NCI-H1105 (cell line): ENCODE measurements at places on chromosomes 6 and 20.

- DNase-seq, result no peak
Measured at GRCh38 chr6:95614094-95614493, 36.8 kb downstream of the MANEA start.

DNA sequence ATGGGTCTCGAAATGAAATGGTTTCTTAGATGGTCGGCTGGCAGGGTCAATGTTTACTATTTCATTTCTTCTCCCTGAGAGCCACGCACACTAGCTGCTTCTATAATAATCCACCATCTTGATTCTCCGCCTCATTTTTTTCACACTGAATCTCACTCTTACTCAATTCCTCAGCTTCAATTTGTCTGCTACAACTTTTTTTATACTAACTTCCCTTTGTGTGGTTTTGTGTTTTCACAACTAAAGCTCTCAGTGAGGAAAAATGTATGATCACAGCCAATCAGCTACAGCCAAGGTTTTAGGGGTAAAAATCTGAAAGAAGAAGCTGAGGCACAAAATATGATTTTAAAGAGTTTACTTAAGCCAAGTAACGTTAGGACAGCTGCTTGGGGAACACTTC, 1309.4 kb downstream of the EPHA7 start:
- DNase-seq, result no peak

DNA sequence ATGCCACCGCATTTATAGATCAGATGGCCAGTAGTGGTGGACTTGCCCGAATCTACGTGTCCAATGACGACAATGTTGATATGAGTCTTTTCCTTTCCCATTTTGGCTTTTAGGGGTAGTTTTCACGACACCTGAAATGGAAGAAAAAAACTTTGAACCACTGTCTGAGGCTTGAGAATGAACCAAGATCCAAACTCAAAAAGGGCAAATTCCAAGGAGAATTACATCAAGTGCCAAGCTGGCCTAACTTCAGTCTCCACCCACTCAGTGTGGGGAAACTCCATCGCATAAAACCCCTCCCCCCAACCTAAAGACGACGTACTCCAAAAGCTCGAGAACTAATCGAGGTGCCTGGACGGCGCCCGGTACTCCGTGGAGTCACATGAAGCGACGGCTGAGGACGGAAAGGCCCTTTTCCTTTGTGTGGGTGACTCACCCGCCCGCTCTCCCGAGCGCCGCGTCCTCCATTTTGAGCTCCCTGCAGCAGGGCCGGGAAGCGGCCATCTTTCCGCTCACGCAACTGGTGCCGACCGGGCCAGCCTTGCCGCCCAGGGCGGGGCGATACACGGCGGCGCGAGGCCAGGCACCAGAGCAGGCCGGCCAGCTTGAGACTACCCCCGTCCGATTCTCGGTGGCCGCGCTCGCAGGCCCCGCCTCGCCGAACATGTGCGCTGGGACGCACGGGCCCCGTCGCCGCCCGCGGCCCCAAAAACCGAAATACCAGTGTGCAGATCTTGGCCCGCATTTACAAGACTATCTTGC, 725 bp downstream of the EEF1A1 start:
- DNase-seq, result peak; percentile 38

DNA sequence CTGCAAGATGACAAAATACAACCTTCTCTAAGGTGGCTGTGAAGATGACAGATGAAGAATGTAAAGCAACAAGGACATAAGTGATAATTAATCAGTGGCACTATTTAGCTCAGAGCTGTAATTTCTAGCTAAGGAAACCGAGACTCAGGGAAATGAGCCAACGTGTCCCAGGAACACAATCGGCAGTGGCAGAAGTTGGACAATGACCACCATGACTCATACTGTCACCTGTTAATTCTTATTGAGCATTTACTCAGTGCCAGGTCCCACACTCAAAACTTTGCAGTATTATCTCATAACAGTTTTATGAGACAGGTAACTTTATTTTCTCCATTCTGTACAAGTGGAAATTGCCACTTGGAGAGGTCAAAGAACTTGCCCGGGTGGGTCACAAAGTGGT, 55.8 kb downstream of the LAMA4 start:
- DNase-seq, result no peak

DNA sequence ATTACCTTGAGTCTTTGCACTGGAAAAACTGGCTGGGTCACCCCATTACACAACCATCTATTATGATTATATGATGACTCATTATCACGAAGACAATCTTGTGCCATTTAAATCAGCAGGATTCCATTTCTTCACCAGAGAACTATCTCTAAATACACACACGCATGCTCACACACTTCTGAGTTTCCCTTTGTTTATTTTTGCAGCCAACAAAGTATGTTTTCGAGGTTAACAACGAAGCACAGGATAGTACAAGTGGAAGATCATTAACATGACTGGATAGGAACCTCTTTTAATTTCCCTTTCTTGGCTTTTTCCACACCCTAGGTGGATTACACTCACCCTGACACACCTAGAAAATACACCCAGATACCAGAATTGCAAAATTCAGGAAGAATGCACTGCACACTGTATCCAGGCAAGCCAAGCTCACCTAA, 18.9 kb downstream of the PERP start:
- DNase-seq, result peak; percentile 63

DNA sequence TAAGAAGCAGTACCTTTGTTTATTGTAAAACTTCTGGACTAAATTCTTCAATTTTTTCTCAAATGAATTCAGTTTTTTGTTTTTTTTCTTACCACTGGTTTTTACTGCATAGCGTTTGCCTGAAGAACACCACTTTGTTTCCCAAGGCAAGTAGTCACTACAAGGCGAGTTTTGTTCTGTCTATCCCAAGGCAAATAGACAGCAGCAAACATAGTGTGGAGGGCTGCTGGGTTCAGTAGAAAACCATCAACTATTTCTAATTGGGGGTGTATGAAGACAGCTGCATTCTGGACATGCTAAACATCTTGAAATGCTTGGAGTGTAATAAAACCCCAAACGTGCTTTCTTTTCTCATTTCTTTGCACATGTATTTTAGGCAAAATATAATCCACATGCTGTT, 197.4 kb downstream of the ESR1 start:
- DNase-seq, result no peak

DNA sequence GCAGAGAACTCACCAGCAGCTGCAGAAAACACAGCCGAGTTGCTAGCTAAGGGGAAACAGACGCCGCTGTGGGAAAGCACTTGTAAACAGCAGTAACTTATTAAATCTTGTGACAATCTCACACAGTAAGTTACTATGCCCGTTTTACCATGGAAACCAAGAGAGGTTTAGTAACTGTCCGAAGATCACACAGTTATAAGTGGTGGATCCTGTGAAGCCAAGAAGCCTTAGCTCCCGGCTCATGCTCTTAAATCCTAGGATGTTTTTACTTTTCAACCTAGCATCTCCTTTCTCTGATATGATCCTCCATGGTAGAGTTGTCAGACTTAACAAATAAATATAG, 1.5 kb upstream of the SULF2 start:
- DNase-seq, result no peak

DNA sequence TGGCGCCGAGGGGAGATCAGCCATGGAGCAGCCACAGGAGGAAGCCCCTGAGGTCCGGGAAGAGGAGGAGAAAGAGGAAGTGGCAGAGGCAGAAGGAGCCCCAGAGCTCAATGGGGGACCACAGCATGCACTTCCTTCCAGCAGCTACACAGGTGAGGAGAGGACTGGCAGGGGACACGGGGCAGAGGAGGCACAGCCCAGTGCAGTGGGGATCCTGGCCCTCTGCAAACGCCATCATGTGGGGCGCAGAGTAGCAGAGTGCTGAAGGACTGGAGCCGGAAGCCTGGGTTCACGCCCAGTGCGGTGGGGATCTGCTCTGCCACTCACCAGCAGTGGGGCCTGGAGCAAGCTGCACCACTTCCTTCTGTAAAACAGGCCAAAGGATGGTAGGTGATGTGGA, 41.1 kb upstream of the FANCE start:
- DNase-seq, result no peak

- no peak for DNase-seq
Measured at GRCh38 chr6:72977114-72977513, 248.2 kb downstream of the KHDC1L start.

DNA sequence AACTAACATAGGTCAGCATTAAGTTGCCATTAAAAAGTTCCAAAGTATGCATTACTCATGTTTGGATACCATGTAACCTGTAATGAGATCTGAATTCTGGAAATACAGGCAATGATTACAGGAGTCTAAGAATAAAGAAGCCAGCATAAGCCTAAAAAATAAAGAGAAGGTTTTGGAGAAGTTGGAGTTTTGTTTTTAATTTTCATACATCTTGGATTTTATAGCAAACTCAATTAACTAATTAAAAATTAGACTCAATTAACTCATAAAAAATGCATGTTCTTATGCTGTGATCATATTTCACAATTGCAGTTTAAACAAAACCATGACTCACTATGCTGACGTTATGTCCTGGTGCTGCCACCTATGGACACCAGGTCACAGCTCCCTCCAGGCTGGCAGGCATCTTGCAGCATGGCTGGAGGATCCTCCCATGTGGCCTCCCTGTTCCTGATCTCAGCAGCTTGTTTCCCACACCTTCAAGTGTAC, 648.8 kb upstream of the AGPAT4 start:
- peak; percentile 52 for DNase-seq

- DNase-seq, result no peak
Measured at GRCh38 chr6:125136378-125136777, 17.2 kb upstream of the TPD52L1 start.

GRCh38 chr6:37480118-37480736, 19.5 kb downstream of the CCDC167 start:
- DNase-seq, result no peak

DNA sequence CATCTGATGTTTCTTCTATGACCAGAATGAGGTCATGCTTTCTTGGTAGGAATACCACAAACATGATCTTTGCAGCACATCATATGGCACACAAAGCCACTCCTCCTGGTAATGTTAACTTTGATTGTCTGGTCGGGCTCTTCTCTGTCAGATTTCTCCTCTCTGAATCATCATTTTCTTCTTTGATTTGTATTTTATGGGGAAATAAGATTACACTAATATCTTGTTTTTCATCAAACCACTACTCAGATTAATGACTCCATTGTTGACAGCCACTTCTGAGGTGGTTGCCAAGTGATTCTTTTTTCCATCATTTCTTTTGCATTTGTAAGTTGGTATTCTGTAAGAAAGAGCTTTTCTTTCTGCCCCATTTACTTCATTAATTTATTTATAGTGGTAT, 29.5 kb downstream of the TRMT11 start:
- DNase-seq, result no peak

DNA sequence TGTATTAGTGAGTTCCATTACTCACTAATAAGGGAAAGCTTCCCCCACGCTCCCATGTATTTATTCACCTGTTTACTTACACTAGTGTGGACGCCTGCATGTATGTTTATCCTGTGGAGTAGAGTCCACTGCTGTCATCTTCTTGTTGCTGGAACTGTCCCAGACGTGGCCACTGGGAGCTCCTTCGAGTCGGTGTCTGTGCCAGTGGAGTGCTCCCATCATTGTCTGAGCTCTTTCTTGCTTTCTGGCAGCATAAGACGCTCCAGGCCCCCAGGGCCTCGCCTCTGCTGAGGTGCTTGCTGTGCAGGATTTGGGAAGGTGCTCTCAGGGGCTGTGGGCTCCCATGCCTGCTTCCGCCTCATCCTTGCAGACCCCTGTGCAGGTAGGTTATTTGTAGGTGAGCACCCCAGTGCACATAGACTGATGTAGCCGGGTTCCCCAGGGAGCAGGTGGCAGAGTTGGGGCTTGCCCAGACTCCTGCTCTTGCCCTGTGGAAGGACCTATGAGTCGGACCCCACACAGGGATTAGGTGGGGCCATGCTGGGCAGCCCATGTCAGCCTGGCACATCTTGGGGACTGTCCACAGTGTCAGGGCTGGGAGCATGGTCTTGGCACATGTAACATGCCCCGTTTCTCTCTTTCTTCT, 16.6 kb downstream of the PHACTR3 start:
- DNase-seq, result no peak

DNA sequence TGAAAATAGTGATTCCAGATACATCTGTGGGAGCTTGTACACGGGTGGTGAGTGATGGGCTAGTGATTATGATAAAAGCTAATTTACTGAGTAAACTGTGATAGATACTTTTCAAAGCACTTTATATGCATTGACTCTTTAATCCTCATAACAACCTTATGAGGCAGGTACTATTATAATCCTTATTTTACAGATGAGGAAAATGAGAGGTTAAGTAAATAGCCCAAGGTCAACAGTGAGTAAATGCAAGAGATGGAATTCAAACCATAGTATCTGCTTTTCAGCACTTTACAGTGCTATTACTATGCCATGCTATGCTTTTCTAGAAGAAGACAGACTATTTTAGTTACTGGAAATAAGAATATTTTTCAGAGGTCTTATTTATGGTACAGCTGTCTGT, 320.9 kb upstream of the CITED2 start:
- DNase-seq, result no peak

- DNase-seq, result no peak
Measured at GRCh38 chr6:108846101-108846500, 2.1 kb upstream of the ARMC2 start.

DNA sequence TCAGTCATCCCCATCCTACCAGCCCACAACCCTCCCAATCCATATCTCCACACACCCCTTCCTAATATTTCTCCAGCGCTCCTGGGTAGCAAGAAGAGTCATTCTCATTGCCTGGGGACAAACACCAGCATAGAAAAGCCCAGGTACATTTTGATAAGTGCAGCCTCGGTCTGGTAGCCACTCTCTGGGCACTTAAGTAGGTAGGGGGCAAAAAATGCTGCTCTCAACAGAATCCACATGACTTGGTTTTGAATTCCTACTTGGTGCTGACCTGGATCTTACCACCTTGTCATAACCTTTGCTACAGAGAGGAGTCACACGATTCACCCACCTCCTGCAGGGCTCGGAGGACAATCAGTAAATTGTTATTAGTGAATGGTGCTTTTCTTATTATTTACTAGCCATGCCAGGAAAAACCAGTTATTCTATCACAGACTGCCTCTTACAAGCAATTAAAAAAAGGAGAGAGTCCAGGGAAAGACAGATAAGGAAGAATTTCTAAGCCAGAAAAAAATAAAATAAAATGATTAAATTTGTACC, 249.1 kb downstream of the LY86 start:
- no peak for DNase-seq

- DNase-seq, result peak; percentile 92
Measured at GRCh38 chr20:45373353-45374100, 4.6 kb downstream of the TP53TG5 start.

GRCh38 chr6:26388441-26388840, 5.5 kb downstream of the BTN2A2 start:
- no peak for DNase-seq

GRCh38 chr6:25054469-25054868, 118.7 kb upstream of the RIPOR2 start:
- no peak for DNase-seq

GRCh38 chr6:32298632-32299336, 72.9 kb downstream of the TSBP1 start:
- no peak for DNase-seq

GRCh38 chr6:139349464-139350020, 24.9 kb downstream of the CITED2 start:
- DNase-seq, result no peak

- DNase-seq, result peak; percentile 95
Measured at GRCh38 chr6:138987643-138988468, at the start of gene REPS1. REPS1 (minus strand) TSS chr6:138988253; CDS start chr6:138987682, 571 bp downstream.

- DNase-seq, result no peak
Measured at GRCh38 chr20:48212806-48213509, 427.7 kb upstream of the SULF2 start.

GRCh38 chr6:15520626-15521203, 142.1 kb downstream of the DTNBP1 start:
- DNase-seq, result no peak

GRCh38 chr6:40348591-40348990, 238.6 kb downstream of the LRFN2 start:
- no peak for DNase-seq

GRCh38 chr6:111709615-111710398, 104.1 kb upstream of the TRAF3IP2 start:
- peak; percentile 85 for DNase-seq

- no peak for DNase-seq
Measured at GRCh38 chr6:95572098-95572497, 5.2 kb upstream of the MANEA start.
